ENCODE measurements at places on chromosomes 2 and 18.

DNA sequence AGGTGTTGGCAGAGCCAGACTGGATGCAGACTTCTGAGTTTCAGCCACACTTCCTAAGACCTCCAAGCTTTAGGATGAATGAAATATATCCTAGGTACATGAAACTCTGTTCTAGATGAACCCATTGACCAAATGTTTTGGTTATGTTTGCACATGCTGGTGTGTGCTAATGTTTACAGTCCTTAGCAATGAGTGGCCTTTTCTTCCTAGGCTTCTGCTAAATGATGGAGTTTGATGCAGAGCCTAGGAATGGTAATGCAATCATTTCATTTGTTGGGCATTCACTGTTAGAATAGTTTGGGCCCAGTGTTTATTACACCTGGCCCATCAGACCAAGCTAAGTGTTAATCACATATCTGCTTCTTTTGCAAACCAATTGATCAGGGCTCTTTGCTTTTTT is 464.7 kb downstream of the MEIS1 start:
- no peak for DNase-seq

DNA sequence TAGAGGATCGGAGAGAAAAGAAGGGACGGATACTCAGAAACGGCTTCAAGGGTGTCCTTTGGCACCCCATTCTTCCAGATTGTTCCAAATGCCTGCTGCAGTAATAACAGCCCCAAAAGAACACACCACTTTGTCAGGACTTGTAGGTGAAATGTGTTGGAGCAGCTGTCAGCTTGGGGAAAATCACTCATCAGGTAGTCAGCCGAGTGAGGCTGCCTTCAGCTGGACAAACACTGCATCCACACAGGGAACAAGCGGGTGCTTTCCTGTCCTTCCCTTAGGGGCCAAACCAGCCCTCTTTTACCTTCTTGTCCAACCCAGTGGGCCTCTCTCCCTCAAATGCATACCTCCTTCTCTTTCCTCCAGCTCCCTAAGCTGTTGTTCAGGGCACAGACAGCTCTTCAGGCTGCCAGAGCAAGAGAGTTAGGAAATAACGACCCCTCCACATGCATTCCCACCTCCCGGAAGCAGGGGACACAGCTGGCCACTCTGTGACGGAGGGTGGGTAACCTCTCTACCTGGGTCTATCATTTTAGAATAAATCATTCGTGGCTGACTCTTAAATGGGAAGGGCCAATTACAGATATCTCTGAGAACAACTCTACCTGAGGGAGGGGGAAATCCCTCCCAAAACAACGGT is 48.1 kb downstream of the BCL11A start:
- no peak for DNase-seq

GRCh38 chr18:54183390-54183789 is 41.1 kb downstream of the MBD2 start:
- DNase-seq: no peak

DNA sequence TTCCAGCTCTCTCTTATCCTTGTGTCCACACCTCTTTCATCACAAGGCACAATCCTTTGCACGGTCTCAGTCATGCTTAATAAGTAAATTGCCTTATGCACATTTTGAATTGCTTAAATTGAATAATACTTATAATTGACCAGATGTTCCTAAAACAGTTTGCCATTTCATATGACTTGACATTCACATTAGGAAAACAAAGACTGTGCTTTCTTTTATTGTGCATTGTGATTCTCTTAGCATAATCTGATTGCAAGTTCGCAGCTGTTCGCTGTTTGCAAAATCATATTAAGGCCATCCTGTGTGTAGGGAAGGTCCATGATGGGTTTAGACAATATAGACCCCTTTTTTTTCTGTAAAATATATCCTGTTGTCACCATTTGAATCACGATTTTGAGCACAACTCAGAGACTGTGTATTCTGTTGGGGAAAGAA is 75.6 kb downstream of the RNF144A start:
- no peak for DNase-seq

- no peak for DNase-seq
These were observed 633.2 kb upstream of the PKDCC start for GRCh38 chr2:41414486-41415230.

DNA sequence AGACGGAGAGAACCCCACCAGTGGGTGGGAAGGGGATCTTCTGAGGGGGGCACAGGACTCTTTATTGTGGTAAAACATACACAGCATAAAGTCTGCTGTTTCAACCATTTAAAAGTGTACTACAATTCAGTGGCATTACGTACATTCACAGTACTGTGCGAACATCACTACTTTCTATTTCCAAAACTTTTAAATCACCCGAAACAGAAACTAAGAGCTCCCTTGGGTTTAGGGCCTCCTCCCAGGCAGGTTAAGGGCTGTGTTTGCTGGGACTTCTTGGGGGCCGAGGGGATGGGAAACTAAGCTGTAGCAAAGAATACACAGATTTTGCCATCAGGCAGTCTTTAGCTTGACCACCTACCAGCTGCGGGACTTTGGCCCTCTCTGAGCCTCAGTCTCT is 242.0 kb downstream of the HAUS1 start:
- no peak for DNase-seq

- no peak for DNase-seq
These were observed 6.5 kb downstream of the CERS6 start for GRCh38 chr2:168462543-168463045.

GRCh38 chr2:23411752-23412431 is 26.9 kb downstream of the KLHL29 start:
- no peak for DNase-seq

DNA sequence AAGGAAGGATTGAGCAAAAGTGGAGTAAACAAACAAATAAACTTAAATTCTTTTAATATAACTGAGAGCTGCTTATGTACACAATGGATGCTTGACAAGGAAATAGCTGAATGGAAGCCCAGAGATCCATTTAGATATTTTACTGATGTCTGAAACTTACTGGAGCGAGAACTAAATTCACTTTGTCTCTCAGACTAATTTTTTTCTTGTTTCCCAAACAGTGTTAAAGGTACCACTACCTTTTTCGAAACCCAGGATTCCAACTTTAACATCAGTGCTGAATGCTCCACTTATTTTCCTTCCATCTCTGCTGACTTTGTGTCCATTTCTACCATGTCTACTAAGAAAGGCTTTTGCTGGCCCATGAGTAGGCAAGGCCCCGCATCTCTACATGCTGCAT is 4.0 kb downstream of the EFEMP1 start:
- no peak for DNase-seq

GRCh38 chr2:14120376-14120775 is 512.1 kb upstream of the LRATD1 start:
- no peak for DNase-seq

DNA sequence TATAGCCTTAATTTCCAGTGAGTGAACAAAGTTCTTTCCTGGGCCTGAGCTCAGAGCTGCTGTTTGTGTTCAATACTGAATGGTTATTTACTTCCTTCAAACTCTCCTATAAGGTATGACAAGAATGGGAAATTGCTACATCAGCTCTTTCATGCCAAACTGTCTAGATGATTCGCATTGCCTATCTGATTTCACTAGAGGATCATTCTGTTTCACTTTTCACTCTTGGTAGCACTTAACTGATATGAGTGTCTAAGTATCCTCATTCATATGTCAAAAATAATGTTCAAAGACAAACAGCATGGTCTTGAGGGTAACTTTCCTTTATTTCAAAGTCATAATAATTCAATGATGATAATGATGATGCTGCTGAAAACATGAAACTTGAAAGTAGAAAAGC is 32.9 kb upstream of the SCG2 start:
- no peak for DNase-seq

Measured in substantia nigra (tissue), 51 donors.